ENCODE measurements at places on chromosomes 1 and 21.

DNA sequence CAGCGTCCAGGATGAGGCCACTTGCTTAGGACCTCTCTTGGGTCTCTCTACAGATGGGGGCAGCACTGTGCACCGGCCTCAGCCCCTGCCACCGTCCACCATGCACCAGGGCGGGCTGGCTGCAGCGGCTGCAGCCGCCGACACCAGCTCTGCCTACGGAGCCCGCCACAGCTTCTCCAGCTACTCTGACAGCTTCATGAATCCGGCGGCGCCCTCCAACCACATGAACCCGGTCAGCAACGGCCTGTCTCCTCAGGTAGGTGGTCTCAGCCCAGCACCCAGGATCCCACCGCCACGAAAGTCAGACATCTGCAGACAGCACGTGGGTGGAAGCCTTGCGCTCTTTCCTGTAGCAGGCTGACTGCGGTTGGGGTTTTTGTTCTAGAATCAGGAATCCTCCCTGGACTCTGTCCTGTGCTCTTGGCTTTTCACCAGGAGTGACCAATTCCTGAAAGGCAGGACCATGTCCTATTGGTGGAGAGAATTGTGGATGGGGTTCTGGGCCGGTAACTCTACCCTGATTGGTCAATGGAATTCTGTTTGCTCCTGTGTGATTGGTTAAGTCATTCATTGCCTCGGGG, 72.5 kb downstream of the PAX7 start:
- no peak for DNase-seq

DNA sequence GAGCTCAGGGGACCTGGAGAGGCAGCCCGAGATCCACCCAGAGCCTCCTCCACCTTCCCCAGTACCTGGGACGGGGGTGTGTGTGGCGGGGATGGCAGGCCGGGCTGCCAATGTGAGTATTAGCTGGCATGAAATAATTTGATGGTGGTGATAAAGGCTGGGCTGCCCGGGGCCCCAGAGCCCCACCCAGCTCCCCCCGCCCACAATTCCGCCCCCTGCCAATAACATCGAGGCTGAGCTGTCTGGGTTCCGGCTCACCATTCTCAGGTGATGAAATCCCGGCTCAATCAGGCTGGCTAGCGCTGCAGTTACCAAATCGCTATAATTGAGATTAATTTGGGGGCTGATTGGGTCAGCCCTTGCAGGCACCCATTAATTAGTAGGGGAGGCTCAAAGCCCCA, 103.8 kb upstream of the CASZ1 start:
- DNase-seq = no peak

DNA sequence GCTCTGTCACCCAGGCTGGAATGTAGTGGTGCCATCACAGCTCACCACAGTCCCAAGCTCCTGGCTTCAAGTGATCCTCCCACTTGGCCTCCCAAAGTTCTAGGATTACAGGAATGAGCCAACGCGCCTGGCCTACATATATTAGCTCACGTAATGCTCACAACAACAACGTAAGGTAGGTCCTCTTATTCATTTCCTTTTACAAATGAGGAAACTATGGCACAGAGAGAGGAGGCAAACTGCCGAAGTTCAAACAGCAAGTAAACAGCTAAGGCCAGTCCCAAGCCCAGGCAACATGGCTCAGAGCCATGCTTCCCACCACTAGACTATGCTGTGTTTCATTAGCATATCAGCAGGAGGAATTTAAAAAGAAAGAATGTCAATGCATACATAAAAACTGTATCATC, 284.4 kb downstream of the VAV3 start:
- no peak for DNase-seq

- no peak for DNase-seq
These were observed 178.2 kb downstream of the ADGRL2 start for GRCh38 chr1:81978945-81979344.

DNA sequence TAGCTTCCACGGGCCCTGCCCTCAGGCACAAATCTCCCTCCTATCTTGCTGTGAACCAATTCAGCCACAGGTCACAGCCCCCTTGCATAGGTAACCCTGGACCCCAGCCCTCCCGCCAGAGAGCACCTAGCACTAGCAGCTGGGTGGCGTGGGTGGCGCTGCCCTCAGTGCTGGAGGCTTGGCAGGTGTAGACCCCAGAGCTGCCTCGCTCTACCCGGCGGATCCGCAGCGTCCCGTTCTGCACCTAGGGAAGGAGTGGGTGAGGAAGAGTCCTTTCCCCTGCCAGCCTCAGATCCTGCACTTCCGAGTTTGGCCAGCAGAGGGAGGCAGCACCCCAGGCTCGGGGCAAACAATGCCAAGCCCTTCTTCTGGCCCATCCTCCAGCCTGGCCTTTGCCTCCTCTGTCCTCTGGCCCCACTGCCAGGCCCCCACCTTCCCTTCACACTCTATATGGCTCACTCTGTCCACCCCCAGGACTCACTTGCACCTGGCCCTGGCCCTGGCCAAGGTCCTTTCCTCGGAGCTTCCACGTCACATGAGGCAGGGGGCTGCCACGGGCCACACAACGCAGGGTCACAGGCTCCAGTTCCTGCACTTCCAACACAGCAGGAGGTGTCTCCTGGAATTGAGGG, 9.0 kb downstream of the IGSF9 start:
- peak; percentile 66 for DNase-seq

- no peak for DNase-seq
These were observed 51.6 kb downstream of the NEGR1 start for GRCh38 chr1:72230746-72231145.

GRCh38 chr21:31136891-31137290, 98.6 kb upstream of the KRTAP19-8 start:
- DNase-seq = no peak

DNA sequence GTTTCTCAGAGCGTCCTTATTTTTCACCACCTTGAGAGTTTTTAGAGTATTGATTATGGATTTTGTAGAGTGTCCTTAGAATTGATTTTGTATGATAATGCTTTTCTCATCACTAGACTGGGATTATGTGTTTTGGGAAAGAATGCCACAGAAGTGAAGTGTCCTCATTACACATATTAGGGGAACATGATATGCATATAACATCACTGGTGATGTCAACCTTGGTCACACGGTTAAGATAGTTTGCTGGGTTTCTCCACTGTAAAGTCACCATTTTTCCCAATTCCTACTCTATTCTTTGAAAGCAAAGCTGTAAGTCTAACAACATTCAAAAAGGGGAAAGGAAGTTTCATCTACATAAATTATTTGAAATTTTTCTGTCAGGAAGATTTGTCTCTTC, 39.6 kb upstream of the PALMD start:
- DNase-seq = no peak

DNA sequence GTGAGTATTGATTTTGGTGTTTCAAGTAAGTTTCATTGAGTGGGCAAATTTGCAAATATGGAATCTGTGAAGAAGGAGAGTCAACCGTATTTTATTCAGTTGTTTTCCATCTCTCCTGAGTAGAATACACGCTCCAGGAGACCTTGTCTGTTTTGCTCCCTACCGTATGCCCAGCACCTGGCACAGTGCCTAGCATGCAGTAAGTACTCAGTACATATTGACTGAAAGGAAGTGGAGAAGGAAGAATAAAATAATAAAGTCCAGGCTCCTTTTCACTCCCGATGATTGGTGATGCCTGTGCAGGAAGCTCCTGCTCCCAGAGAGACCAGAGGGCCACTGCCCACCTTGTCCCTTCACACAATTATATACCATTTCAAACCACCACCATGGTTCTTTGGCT, 59.4 kb upstream of the NEK2 start:
- no peak for DNase-seq

DNA sequence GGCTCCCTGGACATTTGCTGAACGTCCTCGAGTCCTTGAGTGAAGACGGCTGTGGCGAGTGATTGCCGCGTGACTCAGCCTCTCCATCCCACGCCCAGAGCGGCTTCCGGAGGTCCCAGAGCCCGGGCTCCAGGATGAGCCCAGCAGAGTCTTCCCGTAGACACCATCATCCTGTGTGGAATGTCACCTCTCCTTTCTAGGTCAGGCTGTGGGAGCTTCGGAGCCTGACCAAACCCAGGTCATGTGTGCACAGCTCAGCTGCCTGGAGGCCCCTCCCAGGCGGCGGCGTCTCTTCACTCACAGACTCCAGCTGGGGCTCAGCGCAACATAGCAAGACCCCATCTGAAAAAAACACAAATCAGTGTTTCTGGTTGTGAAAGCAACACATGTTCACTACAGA, 38.2 kb downstream of the PRKCZ start:
- no peak for DNase-seq

DNA sequence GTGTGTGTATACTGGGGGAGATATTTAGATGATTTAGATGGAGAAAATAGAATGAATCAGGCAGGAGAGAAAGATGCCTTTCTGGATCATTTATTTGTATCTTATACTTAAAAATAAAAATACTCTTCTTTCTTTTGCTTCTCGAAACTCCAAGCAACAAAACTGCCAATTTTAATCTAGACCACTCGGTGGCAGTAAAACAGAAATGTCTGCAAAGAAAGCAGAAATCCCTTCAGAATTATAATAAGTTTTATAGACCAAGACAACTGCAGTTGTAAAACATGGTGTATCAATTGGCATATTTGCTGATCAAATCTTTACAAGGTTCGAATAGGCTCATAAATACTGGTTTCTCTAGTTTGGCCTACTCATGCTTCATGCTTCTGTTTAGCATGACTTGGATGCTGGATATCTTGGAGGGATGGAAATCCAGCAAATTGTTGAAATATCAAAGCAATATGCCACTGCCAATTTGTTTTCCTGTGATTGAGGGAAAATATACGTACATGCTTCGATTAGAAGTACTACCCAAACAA, 15.1 kb upstream of the C1orf87 start:
- no peak for DNase-seq

GRCh38 chr1:201750120-201750519, 78.8 kb upstream of the IPO9 start:
- no peak for DNase-seq

- no peak for DNase-seq
These were observed 17.6 kb upstream of the PEX10 start for GRCh38 chr1:2429780-2430591.

- DNase-seq = no peak
These were observed 47.8 kb downstream of the UBE4B start for GRCh38 chr1:10080523-10080922.

- DNase-seq = no peak
These were observed 4.1 kb downstream of the KRTAP12-1 start for GRCh38 chr21:44677881-44678280.

DNA sequence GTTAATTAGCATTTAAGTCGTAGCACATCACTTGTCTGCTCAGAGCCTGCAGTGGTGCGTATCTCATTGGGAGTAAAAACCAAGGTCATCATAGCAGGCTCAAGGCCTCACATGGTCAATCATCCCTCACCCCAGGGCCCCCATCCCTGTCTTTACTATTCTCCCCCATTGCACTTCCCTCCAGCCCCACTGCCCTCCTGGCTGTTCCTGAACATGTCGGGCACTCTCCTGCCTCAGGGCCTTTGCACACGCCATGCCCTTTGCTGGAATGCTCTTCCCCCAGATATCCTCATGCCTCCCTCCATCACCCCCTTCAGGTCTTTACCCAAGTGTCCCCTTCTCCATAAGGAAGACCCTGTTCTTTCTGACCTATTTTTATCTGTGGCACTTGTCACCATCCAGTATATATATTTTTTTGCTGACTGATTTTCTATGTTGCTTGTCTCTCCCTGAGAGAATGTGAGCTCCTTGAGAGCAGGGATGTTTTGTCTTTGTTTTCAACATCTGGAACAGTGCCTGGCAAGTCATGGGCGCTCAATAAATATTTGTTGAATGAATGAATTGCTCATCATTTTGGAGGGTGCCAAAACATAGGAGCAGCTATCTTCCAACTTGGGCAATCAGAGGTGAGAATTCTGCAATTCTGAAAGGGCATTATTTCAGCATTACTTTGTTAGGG, 74.1 kb upstream of the POU3F1 start:
- DNase-seq = no peak

GRCh38 chr1:56197946-56198345, 381.4 kb downstream of the PLPP3 start:
- DNase-seq = no peak

DNA sequence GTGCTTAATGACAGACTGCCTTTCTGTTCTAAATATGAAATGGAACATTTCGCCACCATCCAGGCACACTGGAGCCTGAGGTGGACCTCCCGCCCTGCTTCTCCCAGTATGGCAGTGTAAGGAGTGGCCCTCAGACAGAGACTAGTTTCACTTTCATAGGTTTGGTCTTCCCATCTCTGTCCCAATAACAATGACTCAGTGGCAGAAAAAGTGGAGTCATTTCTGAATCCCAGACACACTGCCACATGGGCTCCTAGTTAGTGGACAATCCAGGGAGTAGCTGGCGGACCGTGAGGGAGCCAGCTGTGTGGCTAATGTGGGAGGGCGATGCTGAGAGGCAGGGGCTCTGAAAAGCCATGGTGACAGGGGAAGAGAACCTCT, 95.6 kb upstream of the TSPAN2 start:
- DNase-seq = peak; percentile 4

DNA sequence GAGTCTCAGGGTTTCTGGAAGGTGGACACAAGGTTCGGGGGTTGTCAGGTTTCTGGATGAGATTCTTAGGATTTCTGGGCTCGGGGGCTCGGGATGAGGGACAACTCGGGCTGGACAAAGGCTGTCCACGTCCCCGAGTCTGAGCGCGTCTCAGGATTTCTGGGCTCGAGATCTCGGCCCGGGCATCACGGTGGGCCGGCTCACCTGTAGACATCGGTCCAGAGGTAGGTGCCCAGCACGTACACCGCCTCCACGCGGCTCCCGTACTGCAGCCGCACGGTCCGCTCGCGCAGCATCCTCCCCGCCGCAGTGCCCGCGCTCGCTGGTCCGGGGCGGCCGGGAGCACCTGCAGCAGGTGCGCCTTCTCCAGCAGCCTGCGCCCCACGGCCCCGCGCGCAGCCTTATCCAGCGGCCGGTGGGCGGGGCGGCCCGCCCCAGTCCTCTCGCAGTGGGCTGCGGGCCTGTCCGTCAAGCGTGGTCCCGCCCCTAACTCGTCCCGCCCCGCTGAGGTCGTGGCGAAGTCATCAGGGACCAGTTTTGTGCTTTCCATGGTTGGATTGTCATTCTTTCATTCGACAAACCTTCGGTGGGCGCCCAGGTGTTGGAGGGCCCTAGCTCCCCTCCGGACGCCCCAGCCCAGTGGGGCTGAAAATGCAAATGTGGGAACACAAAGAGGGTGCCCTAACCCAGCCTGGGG, at the start of gene PADI2:
Gene PADI2 (minus strand): TSS at position 376 of the 697 bp plus-strand sequence. CDS start 80 bp downstream, at position 296.
- DNase-seq = peak; percentile 74

- DNase-seq = no peak
These were observed 299.0 kb downstream of the SMYD3 start for GRCh38 chr1:246208105-246208504.

DNA sequence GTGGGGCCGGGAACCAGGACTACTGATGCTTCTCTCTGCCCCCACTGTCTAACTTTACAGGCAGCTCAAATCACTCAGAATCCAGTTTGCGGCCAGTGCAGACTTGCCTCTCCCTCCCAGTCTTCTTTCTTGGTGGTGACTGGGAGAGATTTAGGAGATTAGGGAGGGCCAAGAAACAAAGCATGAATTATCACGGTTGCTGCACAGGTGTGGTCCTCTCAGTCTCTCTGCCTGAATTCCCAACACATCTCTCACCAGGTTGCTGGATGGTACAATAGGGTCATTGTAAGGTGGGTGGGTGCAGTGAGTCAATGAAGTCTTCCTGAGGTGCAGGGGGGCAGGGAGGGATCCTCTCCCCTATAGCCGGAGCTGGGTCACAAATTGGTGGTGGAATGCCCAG, 12.6 kb downstream of the S100A11 start:
- peak; percentile 70 for DNase-seq
